ENCODE measurements at places on chromosomes 12 and 14. TPM values are rescaled to one million over a fixed set of nuclear protein-coding genes. Genes with fewer than 3 reads are reported as not detected.

- DNase-seq, result no peak
Observed at GRCh38 chr12:32305163-32305562, 94.2 kb upstream of the FGD4 start.

GRCh38 chr12:101780599-101780998 is 41.3 kb upstream of the SYCP3 start:
- DNase-seq, result no peak

DNA sequence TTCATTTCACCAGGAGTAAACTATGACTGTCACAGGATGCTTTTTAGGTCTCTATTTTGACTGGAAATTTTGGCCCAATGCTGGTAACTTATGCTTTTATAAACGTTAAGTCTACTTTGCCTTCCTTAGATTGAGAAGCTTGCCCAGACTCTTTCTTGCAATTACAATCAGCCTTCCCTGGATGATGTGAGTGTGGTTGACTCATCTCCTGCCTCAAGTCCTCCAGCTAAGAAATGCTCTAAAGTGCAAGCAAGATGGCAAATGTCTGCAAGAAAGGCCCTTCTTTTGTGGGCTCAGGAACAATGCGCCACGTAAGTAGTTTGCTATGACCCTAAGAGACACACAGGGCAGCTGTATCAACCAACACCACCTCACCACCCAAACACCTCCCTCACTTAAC is 96.9 kb downstream of the SYNE2 start:
- no peak for DNase-seq

- no peak for DNase-seq
Observed at GRCh38 chr12:115468087-115468510, 784.1 kb upstream of the TBX3 start.

DNA sequence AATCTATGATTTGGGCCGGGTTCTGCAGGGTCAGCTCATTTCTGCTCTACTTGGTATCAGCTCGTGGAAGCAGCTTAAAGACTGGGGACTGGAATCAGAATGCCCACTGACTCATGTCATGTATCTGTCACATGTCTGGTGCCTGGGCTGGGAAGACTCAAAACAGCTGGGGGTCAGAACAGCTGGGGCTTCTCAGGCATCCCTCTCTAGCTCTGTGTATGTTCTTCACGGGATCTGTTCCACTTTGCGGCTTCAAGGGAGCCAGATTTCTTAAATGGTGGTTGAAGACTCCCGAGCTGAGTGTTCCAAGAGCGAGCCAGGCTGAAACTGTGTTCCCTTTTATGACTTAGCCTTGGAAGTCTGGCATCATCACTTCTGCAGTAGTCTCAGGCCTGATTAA is 11.9 kb downstream of the AEBP2 start:
- no peak for DNase-seq

GRCh38 chr14:56358851-56359614 is 220.6 kb upstream of the TMEM260 start:
- no peak for DNase-seq

DNA sequence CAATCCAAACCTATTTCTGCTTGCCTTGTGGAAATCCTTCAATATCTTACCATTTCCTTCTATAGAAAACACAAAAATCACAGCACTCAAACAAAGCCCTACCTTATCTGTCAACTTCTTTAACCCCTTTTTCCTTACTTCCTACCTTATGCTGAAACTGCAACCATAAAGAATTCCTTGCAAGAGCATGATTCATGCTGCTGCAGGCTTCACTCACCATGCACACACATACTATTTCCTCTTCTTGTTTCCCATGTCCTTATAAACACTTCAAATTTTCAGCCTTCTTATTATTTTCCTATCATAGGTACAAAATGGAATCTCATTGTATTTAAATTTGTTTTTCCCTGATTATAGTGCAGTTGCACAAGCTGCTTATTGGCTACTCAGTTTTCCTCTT is 23.3 kb downstream of the LMNTD1 start:
- DNase-seq, result no peak

Gene ASCL1
- not detected for polyA plus RNA-seq

Gene TAS2R46
- not detected for polyA plus RNA-seq

Gene SLCO1A2
- not detected for polyA plus RNA-seq

Gene ARG2
- 2.6 TPM for polyA plus RNA-seq

Gene SLC10A1
- not detected for polyA plus RNA-seq

Data from AG04450 (cell line).